ENCODE measurements at places on chromosomes 6 and 20.

DNA sequence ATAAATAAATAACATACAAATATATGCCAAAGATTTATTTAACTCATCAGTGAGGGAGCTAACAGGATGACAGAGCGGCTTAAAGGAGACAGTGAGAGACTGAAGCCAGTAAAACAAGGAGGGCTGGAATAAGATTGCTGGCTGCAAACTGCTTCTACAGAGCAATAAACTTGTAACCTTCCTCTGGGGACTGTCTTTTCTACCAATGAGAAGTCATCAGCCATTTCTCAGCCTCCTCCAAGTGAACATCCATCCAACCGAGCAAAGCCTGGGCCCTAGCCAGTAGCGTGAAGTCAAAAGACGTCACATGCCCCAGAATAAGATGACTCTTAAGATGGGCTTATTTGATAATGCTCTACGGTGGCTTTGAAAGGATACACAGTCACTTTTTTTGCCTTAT is 42.5 kb downstream of the CPXM1 start:
- no peak for DNase-seq

DNA sequence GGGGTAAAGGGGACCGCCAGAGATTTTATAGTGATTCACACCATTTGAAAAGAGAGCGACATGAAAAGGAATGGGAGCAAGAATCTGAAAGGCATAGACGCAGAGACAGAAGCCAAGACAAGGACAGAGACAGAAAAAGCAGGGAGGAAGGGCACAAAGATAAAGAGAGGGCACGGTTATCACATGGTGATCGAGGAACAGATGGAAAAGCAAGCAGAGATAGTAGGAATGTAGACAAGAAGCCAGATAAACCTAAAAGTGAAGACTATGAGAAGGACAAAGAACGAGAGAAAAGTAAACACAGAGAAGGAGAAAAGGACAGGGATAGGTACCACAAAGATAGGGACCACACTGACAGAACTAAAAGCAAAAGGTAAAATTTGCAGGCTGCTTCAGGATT is 77.7 kb downstream of the PHF3 start:
- no peak for DNase-seq

DNA sequence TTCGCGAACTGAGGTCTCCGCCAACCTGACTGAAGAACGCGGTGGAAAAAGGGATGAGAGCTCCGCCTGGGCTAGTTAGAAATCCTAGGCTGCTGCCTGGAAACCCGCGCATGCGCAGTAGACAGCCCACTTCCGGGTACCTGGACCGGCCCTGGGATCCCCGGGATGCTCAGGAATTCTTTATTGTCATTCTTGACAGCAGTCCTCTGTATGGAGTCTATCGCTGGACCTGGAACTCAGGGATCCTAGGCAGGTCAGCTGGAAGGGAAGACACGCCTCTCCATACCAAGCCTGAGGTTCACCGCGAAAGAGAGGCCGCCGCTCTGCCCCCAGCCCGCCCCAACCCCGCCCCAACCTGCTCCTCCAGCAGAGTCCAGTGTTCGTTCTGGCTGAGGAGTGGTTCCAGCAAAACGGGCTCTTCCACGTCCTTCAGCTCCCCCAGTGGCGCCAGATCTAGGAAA is 1379.2 kb upstream of the DEFB115 start:
- DNase-seq, result no peak

DNA sequence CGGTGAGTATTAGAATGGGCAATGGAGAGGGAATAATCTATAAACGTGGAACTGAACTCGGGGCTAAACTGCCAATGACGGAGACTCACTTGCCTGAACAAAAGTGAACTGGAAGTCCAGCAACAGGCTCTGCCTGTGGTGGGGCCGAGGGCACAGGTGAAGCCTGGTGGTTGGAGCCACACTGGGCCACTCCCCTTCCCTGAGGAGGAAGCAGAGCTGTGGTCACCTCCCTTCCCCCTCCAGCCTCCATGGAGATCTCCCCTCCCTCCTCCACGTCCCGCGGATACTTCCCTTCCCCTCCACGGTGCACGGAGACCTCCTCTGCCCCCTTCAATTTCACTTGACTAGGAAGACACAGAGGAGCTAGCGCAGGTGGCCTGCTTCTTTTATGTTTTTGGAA is 14.7 kb upstream of the DSP start:
- DNase-seq, result no peak

DNA sequence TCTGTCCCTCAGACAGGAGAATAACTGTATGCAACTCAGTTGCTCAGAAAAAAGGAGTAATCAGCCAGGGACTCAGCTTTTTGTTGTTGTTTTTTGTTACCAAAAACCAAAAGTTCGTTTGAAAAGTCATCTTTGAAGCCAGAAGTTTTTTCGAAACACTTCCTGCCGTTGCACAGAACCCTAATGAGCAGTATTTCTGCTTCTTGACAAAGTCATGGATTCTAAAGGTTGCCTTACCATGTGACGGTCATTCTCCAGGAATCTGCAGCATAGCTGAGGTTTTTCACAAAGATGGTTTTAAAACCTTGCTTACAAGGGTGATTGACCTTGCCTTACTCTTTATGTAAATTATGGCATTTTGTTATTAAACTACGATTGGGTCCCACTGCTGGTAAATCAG is 1.9 kb downstream of the RAB32 start:
- no peak for DNase-seq

GRCh38 chr6:169573883-169574282 is 127.9 kb downstream of the WDR27 start:
- no peak for DNase-seq

GRCh38 chr6:130043344-130043743 is 25.0 kb downstream of the L3MBTL3 start:
- no peak for DNase-seq

DNA sequence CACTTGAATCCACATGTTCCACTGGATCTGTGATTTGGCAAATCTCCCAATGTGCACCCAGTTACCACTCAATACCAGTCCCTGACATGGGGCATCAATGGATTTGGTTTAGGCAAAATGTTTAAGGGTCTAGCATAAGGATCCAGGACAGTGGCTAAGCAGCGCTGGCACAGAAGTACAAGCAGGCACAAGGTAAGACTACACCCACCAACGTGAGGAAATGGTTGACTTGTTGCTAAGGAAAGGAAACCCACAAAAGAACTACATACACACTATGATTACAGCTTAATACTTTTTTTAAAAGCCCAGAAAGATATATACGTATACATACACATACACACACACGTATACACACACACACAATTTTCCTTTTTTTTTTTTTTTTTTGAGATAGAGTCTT is 79.0 kb downstream of the DNAAF9 start:
- DNase-seq, result no peak

DNA sequence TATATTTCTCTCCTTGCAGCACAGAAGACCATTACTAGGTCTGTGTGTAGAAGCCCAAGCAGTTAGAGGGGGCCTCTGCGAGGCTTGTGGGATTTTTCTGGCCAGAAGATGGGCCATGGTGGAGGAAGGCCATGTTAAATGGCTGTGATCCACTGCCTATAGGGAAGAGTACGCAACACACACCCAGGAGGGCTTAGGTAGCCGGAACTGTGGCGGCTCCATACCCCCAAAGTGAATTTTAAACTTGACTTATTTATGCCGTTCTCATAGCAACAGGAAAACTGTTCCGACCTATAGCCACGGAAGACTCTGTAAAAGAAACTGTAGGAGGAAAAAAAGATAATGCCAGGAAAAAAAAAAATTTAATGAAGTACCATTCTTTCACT is 69.5 kb downstream of the SLX4IP start:
- no peak for DNase-seq

DNA sequence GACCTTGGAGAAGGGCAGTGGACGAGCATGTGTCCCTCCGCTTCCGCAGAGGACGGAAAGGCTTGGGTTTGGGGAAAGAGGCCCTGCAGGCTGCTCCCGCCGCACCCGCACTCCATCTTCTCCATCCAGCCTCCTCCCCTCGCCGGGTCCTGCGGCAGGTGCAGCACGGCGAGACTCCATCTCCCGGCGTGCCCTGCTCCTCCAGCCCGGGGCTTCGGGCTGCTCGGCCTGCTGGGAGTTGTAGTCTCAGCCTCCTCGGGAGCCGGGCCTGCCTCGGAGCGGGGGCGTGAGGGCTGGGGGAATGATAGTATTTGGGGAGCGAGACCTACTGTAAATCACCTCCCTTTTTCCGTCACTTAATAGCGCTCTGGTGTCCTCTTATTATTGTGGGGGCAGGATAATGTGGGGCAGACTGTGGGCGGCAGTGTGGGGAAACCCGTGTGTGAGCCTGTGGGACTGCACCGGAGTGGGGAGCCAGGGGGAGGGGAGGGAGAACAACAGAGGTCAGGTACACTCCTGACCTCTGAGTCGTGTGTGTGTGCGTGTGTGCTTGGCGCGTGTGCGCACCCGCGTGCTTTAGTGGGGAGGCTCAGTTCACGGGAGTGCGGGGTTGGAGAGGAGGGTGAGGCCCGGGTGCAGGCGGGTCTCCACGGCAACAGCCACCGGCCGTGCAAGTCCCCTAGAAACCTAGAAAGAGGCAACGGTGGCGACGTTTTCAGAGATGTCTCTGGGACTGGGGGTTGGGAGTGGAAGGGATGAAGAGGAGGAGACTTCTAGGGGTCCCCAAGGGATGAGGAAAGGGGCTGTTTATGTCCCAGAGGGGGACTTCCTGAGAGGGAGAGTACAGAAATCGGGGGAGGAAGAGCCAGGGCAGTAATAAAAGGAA is 4.1 kb downstream of the TTBK1 start:
- peak; percentile 83 for DNase-seq

- DNase-seq, result no peak
Observed at GRCh38 chr6:128606611-128607010, 86.2 kb upstream of the PTPRK start.

DNA sequence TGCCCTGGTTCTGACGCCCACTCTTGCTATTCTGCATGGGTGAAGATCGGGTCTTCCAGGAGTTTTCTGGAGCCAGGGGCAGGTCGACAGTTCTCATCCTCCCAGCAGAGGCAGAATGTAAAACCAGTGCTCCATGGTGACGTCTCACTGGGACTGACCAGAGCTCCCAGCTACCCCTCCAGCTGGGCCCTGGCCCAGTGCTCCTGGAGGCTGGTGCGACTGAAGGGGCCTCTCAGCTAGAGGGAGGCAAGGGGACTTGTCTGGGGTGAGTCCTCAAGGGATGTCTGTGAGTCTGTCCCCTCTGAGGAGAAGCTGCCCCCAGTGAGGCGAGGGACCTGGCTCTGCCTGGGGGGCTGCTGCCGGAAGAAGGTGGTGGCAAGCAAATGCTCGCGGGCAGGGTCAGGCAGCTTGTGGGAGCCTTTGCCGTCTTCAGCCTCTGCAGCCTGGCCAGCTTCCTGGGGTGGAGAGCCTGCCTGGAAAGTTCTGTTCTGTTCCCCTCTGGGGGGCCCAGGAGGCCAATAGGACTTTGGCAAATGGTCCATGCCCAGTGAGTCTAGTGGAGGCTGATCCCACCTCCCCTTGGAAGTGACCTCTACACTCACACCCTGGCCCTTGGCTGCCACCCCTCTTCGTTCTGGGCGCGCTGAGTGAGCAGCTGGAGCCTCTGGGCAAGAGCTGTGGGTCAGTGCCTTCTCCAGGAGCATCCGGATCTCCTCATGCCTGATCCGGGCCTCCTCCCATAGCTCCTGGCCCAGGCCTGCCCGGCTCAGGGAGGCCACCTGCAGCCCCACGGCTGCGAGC is 47.5 kb downstream of the KIAA1755 start:
- DNase-seq, result no peak

GRCh38 chr6:143701349-143702234 is 23.8 kb downstream of the PHACTR2 start:
- no peak for DNase-seq

GRCh38 chr6:87660226-87660911 is 41.7 kb downstream of the AKIRIN2 start:
- no peak for DNase-seq

DNA sequence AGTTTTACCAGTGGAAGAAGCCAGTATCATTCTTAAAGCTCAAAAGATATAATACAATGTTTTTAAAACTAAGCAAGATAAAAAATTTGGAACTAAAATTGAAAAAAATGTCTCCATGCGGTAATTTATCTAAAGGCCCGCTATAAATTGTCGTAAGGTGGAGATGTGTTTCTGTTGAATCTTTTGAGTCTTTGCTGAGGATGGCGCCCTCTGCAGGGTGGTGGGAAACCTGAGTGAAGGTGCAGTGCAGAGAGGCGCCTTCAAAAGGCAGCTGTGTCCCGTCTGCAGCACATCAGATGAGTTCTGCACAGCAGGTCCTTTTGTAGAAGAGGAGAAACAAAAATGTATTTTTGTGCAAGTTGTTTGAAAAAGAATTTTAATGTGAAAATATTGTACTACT is 29.4 kb upstream of the KIF25 start:
- DNase-seq, result no peak

- DNase-seq, result peak; percentile 1
Observed at GRCh38 chr6:127514179-127514772, 4.9 kb downstream of the MTCL3 start.

DNA sequence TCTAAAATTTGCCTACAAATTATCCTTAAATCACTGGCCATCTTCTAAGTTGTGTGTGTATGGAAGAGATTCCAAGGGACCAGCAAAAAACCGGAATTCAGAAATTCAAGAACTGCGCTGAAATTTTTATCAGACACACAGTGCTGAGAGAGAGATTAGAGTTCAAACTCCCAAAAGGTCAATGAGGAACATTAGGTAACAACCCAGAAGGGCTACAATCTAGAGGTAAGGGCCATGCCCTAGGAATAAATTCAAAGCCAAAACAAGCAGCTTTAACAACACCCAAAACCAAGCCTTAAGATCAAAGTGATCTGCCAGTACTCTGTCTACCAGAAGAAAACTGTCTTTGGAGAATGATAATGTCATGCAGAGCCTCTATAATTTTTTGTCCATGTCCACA is 17.8 kb downstream of the SRSF12 start:
- DNase-seq, result no peak

DNA sequence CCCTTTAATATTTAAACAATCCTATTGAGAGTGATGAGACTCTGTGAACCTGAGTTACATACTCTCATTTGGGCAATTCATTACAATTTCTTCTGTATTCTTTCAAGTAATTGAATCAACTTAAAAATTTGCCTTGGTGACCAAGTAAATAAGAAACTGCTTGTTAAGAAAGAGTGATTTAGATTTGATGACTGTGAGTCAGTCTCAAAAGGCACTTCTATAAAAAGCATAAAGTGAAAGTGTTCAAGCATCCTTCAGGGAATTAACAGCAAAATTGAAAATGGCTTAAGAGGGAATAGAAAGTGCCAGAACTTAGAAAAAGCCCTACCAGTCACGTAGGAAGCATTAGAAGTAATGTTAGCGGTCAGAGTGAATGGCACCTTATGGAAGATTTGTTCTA is 654.7 kb downstream of the EPM2A start:
- DNase-seq, result no peak

All from stimulated activated CD4-positive, alpha-beta T cell treated with anti-CD3 and anti-CD28 coated beads, Interleukin-4, amount 100 ng/mL, for 4 hours (primary cell).